ENCODE measurements at places on chromosomes 2 and 18.

- H3K36me3 ChIP-seq = no peaks in the 10 kb centered on the region
- H3K27ac ChIP-seq = no peak overlapping the region
- no peak for DNase-seq
- no peaks in the 10 kb centered on the region for H3K4me1 ChIP-seq
- H3K27me3 ChIP-seq = peaks cover 67% of the 10 kb centered on the region
Measured at GRCh38 chr18:24674605-24675004, 214.2 kb downstream of the HRH4 start.

- H3K4me3 ChIP-seq = no peak overlapping the region
- no peaks in the 10 kb centered on the region for H3K36me3 ChIP-seq
- no peak for DNase-seq
Measured at GRCh38 chr2:24984912-24985311, 13.2 kb upstream of the DNAJC27 start.

DNA sequence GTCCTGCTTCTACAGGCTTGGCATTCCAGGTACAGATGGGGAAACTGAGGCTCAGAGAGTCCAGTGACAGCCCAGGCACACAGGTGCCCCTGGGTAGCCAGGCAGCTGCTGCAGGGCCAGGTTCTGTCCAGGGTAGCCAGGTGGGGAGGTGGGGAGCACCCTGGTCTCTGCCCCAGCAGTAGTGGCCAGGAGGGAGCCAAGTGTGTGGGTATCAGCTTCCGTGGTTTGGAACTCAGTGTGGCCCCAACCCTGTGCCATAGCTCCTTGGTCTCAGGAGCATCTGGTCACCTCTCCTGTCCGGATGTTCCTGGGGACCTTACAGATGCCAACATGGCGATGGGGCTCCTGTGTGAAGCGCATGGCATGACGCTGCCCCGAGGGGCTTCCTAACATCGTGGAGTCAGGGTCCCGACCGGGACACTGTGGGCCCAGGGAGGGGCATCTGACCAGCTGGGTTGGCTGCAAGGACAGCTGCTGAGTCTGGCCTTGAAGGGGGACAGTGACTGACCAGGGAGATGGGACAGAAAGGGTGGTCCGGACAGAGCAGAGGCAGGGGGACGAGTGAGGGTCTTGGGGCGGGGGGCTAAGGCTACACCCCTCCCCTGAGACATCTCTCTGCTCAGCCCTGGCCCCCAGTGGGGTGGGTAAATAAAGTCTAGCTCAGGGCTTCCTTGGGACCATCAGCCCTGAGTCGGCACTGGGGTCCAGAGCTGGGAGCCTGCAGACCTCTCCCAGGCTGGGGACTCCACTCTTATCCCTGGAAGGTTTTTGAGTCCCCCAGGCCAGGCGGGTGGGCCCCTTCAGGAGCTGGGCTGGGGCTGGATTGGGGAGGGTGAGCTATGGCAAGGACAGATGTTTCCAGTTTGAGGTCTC, 76.0 kb upstream of the SMAD7 start:
- H3K36me3 ChIP-seq = peaks cover 3% of the 10 kb centered on the region
- peaks cover 7% of the 10 kb centered on the region for H3K4me1 ChIP-seq
- no peak for DNase-seq
- H3K27ac ChIP-seq = no peak overlapping the region

DNA sequence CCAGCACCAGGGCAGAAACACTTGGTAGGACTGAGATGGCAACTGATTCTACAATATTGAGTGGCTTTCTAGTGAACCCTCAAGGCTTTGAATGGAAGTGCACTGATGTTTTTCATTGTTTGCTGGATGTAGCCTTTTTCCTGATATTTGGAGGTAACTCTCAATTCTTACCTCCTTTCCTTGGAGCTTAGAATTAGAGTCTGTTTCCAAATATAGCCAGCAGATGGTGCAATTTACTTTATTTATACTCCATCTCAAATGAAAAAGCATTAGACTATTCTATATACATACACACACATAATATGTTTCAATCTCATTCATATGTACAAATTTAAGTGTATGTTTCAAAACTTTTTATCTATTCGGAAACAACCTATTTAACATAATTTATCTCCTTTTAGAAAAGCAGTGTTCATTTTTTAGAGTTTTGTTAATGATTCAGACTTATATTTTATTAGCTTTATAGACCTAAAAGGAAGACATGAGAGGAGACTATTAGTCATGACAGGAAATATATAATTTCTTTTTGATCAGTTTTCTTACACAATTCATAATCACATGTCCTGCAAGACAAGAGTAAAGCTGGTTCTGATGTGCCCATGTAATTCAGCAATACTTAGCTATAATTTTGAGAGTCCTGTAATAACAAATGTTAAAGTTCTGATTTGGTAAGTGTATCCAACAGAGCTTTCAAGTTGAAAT, 124.8 kb downstream of the NUP35 start:
- no peak overlapping the region for H3K27ac ChIP-seq
- H3K36me3 ChIP-seq = no peaks in the 10 kb centered on the region
- H3K4me3 ChIP-seq = no peak overlapping the region

DNA sequence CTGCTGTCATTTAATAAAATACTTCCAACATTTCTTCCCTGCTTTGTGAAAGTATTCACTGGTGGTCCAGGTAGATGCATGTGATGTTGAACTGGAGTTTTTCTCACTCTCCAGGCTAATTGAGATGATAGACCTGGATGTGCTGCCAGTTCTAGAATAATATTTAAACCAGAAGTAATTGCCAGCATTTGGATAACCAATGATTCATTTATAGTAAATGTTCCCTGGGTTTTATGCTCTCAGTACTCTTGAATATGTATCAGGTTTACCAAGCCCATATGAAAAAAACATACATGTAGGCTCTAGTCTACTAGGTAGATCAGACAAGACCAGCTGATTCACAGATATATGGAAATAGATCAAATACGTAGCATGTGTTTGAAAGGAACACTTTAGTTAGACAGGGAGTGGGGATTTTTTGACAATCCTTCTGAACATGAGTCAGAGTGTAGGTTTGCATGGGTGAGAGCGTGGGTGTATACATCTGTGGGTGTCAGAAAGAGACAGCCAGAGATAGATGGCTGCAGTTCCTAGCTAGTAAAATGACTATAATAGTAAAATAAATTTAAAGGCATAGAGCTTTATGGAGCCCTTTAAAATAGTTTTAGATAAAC, 115.1 kb downstream of the NAB1 start:
- no peak overlapping the region for H3K4me3 ChIP-seq
- DNase-seq = no peak
- H3K4me1 ChIP-seq = no peaks in the 10 kb centered on the region
- H3K27me3 ChIP-seq = no peaks in the 10 kb centered on the region
- H3K36me3 ChIP-seq = peaks cover 2% of the 10 kb centered on the region
- no peak overlapping the region for H3K27ac ChIP-seq

DNA sequence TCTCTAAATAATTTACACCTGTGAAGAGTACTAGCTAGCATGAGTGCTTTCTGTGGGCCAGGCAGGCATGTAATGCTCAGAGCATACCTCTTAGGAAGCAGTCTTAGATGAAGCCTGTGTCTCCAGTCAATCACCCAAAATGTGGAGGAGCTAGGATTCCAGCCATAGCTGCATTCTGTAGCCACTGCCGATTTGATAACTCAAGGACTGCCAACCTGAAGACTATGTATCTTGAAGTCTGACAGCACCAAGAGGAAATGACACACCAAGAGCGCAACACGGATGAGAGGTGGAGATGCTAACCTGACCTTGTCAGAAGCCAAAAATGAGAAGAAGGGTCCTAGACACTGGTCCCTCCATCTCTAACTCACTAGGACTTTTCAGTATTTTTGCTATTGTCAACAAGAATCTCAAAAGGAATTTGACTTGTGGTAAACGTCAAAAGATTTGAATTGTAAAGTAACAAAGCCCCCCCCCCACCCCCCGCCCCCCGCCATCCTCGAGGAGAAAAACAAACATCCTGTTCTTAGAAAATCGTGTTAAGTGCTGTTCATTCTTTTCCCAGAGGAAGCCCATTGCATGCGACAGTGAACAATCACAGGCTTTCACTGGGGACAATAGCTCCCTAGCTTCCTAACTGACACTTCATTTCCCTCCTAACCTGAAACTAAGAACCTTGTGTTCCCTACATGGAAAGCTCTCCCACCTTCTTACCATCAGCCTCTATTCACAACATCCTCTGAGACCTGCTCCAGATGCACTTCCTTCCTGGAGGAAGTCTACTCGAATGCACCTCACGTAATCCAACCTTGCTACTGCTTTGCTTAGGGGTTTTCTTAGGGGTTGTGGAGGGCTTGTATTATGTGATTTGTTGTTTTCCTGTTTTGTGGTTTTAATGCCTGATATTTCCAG, 14.7 kb downstream of the CDC42EP3 start:
- H3K36me3 ChIP-seq = peaks cover 18% of the 10 kb centered on the region
- no peaks in the 10 kb centered on the region for H3K27me3 ChIP-seq
- H3K4me3 ChIP-seq = peak overlapping the region; percentile 62
- DNase-seq = no peak

GRCh38 chr2:195044801-195045200, 612.2 kb upstream of the SLC39A10 start:
- H3K36me3 ChIP-seq = no peaks in the 10 kb centered on the region
- no peak overlapping the region for H3K4me3 ChIP-seq
- H3K27ac ChIP-seq = no peak overlapping the region
- H3K4me1 ChIP-seq = no peaks in the 10 kb centered on the region
- DNase-seq = no peak
- peaks cover 6% of the 10 kb centered on the region for H3K27me3 ChIP-seq

- DNase-seq = no peak
- H3K27ac ChIP-seq = no peak overlapping the region
- H3K4me3 ChIP-seq = no peak overlapping the region
- H3K4me1 ChIP-seq = peaks cover under 1% of the 10 kb centered on the region
- no peaks in the 10 kb centered on the region for H3K27me3 ChIP-seq
- H3K36me3 ChIP-seq = no peaks in the 10 kb centered on the region
Measured at GRCh38 chr2:134466141-134466540, 212.3 kb downstream of the MGAT5 start.

DNA sequence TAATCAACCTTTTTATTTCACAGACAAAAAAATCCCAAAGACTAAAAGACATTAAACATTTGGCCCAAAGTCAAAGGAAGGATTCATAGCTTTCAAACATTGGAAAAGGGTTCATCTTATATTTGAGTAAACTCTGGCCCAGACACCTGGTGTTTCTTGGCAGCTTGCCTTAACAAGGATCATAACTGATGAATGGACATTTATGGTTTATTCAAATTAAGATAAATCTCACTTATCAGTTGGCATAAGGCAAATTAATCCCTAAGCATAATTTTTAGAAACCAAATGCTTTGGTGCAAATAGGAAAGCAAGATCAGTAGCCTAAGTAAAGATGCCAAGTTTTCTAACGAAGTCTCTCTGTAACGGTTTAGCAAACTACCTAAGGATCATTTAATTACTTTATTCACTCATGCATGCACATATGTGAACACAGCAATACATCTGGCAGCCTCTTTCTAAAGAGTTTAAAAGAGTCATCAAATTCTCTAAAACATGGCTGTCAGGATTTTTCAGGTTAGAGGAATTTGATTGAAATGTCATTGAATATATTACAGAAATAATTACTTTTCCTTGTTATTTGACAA, 323.4 kb upstream of the RBMS1 start:
- H3K4me1 ChIP-seq = no peaks in the 10 kb centered on the region
- H3K27ac ChIP-seq = no peak overlapping the region
- no peak for DNase-seq
- H3K27me3 ChIP-seq = peaks cover 39% of the 10 kb centered on the region

- H3K27ac ChIP-seq = no peak overlapping the region
- peaks cover 2% of the 10 kb centered on the region for H3K36me3 ChIP-seq
- no peak overlapping the region for H3K4me3 ChIP-seq
- no peak for DNase-seq
- peaks cover 8% of the 10 kb centered on the region for H3K27me3 ChIP-seq
Measured at GRCh38 chr2:47133046-47133445, 22.1 kb downstream of the STPG4 start.

- H3K27me3 ChIP-seq = peaks cover 8% of the 10 kb centered on the region
- no peak overlapping the region for H3K27ac ChIP-seq
- H3K4me3 ChIP-seq = no peak overlapping the region
- no peak for DNase-seq
- H3K4me1 ChIP-seq = no peaks in the 10 kb centered on the region
Measured at GRCh38 chr2:157501026-157501425, 57.1 kb upstream of the CYTIP start.

- DNase-seq = no peak
- H3K27ac ChIP-seq = no peak overlapping the region
- H3K4me3 ChIP-seq = no peak overlapping the region
- H3K36me3 ChIP-seq = no peaks in the 10 kb centered on the region
Measured at GRCh38 chr18:3048820-3049349, 35.9 kb upstream of the LPIN2 start.

DNA sequence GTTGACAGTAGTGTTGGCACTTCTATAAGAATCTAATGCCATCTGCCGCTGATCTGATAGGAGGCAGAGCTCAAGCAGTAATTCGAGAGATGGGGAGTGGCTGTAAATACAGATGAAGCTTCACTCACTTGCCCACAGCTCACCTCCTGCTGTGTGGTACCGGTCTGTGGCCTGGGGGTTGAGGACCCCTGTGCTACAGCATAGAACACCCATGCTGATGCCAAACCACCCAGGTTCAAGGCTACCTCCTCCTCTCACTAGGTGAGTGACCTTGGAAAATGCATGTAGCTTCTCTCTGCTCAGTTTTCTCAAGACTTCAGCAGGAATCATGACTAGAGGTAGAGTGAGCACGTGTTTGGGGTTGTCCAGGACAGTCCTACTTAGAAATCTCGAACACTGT, 263.4 kb downstream of the SH3BP4 start:
- H3K27ac ChIP-seq = no peak overlapping the region
- H3K36me3 ChIP-seq = no peaks in the 10 kb centered on the region
- DNase-seq = no peak
- H3K4me1 ChIP-seq = no peaks in the 10 kb centered on the region
- no peak overlapping the region for H3K4me3 ChIP-seq

- H3K36me3 ChIP-seq = peaks cover 89% of the 10 kb centered on the region
- H3K27ac ChIP-seq = peak overlapping the region; percentile 95
- H3K4me1 ChIP-seq = peaks cover 50% of the 10 kb centered on the region
- peak; percentile 54 for DNase-seq
- no peaks in the 10 kb centered on the region for H3K27me3 ChIP-seq
Measured at GRCh38 chr2:43225093-43225787, 1.2 kb downstream of the ZFP36L2 start.
